ENCODE measurements at places on chromosomes 7 and 10.

DNA sequence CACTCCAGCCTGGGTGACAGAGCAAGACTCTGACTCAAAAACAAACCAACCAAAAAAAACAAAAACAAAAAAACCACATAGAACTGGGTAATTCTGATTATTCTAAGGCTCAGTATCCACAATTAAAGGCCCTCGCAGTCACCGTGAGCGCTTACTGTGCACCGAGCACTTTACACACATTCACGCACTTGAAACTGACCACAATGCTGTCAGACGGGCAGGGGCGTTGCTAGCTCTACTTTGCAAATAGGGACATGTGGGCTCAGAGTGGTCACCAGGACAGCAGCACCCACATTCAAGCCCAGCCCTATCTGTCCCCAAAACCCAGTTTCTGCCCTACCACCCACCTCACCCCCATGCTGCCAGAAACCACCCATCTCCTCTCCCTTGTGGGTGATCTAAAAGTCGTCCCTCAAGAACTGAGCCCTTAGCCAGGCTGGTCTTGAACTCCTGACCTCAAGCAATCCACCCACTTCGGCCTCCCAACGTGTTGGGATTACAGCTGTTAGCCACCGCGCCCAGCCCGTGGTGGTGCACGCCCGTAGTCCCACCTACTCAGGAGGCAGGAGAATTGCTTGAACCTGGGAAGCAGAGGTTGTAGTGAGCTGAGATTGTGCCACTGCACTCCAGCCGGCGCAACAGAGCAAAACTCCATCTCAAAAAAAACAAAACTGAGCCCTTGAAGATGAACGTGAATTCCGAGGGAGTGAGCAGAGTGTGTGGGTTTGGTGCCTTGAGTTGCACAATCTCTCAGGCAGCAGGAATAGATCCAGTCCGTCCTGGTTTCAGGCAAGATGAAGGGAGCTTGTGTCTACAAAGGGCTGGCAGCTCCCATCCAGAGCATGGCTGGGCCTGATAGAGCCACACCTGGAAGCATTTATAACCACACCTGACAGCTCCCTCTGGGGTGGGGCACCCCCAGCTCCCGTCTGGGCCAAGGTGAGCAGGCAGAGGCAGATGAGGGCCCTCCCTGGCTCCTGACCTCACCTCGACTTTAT lies 5.4 kb upstream of the HSPB1 start:
- DNase-seq = no peak

DNA sequence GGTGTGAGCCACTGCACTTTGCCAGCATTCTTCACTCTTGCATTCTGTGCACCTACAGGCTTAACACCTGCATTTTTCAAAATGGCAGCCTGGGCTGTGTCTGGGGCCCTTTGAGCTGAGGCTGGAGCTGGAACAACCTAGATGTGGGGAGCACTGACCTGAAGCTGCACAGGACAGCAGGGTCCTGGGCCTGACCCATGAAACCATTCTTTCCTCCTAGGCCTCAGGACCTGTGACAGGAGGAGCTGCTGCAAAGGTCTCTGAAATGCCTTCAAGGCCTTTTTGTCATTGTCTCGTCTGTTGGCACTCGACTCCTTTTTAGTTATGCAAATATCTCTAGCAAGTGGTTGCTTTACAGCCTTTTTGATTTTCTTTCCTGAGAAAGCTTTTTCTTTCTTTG lies 82.3 kb downstream of the INPP5A start:
- no peak for DNase-seq

- DNase-seq = no peak
Observed at GRCh38 chr10:29740981-29741545, 106.3 kb upstream of the SVIL start.

- peak; percentile 96 for DNase-seq
Observed at GRCh38 chr10:76251841-76252671, 820.6 kb downstream of the LRMDA start.

GRCh38 chr7:142391191-142391992 lies 133.5 kb upstream of the PRSS58 start:
- peak; percentile 43 for DNase-seq

DNA sequence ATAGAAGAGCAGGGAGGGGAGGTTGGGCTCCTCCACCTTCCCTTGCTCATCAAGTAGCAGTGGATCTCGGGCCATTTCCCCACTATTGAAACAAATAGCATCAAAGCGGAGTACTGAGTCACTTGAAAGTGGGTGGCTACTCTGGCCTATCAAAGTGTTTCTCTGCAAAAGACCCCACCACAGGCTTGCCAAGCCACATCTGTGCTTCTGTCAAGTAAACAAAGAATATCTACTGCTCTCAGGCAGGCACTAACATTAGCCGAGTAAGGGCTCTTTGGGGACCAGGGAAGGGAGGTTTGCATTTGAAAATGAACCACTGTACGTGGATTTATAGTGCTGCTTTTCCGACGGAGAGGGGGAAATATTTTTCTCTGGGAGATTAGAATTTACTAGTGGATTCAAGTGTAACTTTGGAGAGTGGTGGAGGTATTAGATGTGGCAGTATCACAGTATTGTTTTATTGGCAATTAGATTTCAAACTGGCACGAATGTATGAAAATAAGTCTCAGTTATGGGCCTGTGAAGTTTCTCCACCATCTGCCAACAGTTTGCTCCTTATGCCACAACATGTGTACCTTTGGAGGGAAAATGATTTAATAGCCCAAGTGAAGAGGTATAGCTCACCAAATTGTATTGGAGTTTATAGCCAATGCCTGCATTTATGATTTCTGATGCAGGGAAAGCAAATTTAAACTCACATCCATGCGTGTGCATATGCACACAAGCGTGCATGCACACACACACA lies 97.5 kb downstream of the RPS24 start:
- DNase-seq = no peak

- peak; percentile 77 for DNase-seq
Observed at GRCh38 chr7:25408876-25409275, 180.6 kb upstream of the NPVF start.

DNA sequence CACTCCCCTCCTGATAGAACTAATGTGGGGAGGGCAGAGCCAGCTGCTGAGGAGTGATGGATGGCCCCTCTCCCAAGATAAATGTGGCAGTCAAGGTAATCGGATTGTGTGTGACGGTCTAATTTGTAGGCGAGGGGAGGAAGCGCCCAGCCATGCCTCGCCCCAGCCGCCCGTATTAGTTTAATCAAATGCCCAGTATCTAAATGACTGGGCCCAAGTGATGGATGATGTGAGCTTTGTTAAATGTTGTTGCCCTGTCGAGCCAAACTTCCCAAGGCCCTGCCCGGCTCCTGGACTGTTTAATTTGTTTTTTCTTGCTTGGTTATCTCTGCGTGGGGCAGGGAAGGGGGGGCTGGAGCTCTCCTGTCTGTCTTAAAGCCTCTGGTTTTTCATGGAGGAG lies 88.4 kb upstream of the PPIF start:
- DNase-seq = no peak

- DNase-seq = peak; percentile 33
Observed at GRCh38 chr10:132366006-132366405, 31.0 kb upstream of the PWWP2B start.

DNA sequence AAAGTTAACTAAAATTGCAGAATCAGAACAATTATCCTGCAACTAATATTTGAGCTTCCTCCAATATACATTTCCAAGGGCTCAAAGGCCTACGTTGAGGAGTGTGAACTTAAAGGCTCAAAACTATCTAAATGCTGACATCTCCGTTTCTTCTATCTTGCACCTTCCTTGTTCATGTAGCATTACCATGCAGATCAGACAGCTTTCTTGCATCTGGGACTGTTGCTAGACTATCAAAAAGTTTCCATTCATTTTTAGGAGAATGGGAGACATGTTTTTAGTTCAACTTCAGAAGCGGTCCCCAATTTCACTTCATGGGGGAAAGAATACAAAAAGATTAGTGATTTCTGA lies 2.9 kb downstream of the ANKRD1 start:
- no peak for DNase-seq

- peak; percentile 52 for DNase-seq
Observed at GRCh38 chr10:11393858-11394257, 217.6 kb downstream of the USP6NL start.

- DNase-seq = no peak
Observed at GRCh38 chr7:141697211-141697871, 4.6 kb downstream of the DENND11 start.

DNA sequence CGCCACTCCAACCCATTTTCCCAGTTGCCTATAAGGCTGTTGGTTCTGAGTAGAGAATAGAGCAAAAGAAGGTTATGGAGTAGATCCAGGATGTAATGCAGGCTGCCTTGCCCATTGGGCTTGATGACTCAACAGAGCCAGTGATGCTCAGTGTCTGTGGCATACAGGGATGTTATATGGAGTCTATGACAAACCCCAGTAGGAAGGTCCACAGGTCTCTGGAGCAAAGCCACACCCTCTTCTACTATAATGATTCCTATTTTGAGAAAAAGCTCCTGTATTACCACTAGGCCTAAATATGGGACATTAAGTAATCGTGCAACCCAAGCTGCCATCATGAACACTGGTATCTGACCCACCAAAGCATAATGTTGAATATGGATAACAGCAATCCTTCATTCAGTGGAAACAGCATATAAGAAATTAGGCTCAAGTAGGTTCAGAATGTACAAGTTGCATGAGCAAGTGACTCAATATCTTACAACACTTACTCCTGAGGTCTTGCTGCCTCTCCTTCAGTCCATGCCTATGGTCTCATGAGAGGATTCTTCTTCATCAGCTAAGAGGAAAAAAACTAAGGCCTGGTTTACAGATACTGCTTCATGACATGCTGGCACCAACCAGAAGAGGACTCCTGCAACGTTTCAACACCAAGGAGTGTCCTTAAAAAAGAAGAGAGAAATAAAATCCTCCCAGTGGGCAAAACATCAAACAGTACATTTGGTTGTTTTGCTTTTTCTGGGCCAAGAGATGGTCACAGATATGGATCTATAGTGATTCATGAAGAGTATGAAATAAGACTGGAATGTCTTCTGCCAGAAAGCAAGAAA lies 14.8 kb upstream of the FHIP2A start:
- no peak for DNase-seq

- DNase-seq = no peak
Observed at GRCh38 chr10:127408733-127409132, 140.4 kb upstream of the NPS start.

DNA sequence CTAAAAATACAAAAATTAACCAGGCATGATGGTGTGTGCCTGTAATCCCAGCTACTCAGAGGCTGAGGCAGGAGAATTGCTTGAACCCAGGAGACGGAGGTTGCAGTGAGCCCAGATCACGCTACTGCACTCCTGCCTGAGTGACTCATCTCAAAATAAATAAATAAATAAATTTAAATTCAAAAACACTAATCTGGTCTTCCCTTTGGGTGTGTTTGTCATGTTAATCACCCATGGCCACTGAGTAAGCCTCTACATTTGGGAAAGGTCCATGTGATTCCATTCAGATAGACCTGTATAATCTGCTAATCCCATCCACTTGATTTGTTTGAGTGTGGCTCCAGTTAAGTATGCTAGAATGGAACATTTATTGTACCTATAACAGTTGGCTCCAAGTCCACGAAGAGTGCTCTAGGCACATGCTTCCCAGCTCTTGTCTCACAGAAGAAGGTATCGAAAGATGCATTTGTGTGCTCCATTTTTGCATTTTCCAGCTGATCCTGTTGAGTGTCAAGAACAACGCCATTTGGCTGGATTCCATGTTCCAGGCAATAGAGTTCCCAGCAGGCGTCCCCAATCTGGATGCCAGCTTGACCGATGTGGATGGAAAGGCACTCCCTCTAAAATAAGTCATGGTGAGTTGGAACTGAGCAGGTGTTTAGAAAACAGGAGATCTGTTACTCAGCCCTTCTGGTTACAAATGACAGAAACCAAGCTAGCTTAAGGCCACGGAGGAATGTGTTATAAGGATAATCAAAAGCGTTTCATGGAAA lies 4.0 kb downstream of the TUBAL3 start:
- no peak for DNase-seq

DNA sequence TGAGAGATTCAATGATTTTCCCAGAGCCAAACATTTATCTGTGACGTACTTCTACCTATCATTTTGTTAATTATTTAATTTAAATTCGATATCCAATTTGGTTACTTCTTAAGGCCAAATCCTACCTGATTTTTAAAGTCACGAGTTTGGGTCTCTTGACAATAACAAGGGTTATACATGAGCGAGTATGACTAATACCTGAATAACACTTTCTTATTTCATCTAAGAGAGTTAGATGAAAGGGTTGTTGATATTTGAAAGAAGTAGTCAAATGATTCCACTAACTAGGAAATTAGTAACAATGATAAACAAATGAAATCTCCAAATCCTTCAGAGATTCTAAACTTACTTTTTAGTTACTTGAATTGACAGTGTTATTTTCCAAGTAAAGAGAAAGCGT lies 1086.9 kb downstream of the XPNPEP1 start:
- no peak for DNase-seq

DNA sequence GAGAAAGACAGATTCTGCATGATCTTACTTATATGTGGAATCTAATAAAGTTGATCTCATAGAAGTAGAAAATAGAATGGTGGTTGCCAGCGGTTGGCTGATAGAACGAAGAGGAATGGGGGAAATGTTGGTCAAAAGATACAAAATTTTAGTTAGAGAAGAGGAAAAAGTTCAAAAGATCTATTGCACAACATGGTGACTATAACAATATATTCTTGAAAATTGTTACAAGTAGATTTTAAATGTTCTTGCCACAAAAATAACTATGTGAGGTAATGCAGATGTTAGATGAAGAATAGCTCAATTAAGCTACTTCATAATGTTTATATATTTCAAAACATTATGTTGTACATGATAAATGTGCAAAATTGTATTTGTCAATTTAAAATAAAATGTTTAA lies 112.3 kb upstream of the SMIM30 start:
- no peak for DNase-seq

DNA sequence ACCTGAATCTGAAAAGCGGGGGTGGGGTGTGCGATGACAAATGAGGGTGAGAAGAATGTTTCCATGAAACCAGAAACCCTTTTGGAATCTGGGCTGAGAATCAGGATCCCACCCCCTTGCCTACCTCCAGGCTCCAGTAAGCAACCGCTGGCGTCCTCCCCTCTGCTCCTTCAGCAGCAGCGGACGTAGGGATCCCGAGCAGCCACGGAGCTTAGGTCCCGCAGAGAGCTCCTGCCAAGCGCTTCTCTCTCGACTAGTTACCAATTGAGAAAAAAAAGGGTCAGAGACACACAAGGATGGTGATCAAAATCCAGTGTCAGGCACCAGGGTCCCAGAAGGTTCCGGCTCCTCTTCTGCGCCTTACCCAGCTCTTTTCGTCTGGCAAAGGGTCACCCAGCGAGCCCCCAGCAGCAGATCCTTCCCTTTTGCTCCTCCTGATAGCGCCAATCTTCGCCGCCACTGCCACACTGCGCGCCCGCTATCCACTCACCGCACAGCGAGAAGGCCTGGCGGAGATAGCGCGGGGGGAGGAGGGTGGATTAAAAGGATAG lies 733.5 kb downstream of the ZWINT start:
- DNase-seq = peak; percentile 62

- no peak for DNase-seq
Observed at GRCh38 chr7:99257675-99258074, 15.0 kb upstream of the MYH16 start.

GRCh38 chr7:47803846-47804245 lies 144.4 kb downstream of the PKD1L1 start:
- peak; percentile 7 for DNase-seq

GRCh38 chr10:52890281-52890680 lies 117.7 kb upstream of the MBL2 start:
- no peak for DNase-seq

- no peak for DNase-seq
Observed at GRCh38 chr10:80272793-80273522, 16.5 kb downstream of the MAT1A start.

Data from kidney (tissue), 22 donors.